ENCODE measurements at places on chromosomes 2 and 18. TPM values are rescaled to one million over a fixed set of nuclear protein-coding genes. Genes with fewer than 3 reads are reported as not detected.

STAMBP gene
- total RNA-seq = 34.6 TPM

MOGAT1 gene
- not detected for total RNA-seq

PSTPIP2 gene
- total RNA-seq = 4.5 TPM

KIAA2012 gene
- not detected for total RNA-seq

LOXL3 gene
- 58.1 TPM for total RNA-seq

GMCL1 gene
- total RNA-seq = 16.1 TPM

ITGA4 gene
- 5.7 TPM for total RNA-seq

NEURL3 gene
- not detected for total RNA-seq

- no peak for DNase-seq
Observed at GRCh38 chr18:52723550-52723970, 383.6 kb downstream of the DCC start.

DNA sequence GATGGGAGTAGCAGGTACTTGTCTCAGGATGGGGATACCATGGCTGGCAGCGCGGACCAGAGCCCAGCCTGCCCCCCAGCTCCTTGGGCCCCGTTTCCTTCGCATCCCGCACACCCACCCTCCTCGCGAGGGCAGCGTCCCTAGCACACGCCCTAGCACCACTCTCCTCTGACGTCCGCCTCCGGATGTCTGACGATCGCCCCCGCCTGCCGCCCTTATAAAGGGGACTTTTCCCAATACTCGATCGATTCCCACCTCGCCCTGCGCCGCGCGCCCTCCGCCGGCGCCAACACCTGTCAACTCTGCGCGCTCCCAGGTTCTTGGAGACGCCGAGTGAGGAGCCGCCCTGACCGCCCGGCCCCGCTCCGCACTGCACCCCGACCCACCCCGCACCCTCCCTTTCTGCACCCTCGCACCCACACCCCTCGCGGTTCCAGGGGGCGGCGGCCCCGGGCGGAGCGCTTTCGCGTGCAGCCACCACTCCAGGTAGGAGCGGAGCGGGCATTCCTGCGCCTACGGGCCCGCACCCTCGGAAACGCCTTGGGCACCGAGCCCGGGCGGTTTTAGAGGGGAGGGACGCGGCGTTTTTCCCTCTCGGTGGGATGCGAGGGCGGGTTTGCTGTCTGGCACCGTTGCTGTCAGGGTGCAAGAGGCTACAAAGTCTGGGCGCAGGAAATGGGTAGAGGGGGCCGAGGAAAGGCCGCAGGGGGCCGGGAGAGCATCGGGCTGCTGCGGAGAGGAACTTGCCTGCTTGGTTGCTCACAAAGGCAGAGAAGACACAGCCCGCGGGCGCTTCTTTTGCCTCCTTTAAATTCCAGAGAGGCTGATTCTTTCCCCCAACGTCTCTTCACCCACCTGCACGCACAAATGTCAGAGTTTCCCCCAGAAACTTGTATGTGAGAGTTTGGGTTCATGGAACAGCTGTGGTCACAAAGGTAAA lies at the start of gene SLC5A7:
SLC5A7 (plus strand) TSS at position 247 of the 940 bp plus-strand sequence. CDS start 1,632 bp downstream, outside the sequence.
- DNase-seq = no peak

DNA sequence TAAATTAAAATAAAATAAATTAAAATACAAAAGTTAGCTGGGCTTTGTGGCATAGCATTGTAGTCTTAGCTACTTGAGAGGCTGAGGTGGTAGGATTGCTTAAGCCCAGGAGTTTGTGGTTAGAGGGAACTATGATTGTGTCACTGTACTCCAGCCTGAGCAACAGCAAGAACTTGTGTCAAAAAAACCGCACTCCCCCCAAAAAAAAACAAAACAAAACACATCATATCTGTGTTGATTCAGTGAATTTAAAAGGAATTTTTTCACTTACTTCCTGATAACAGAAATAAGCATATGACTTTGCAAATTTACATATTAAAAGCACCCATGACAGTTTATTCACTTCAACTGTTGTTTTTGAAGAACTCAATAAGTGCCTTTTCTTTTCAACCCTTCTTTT lies 68.1 kb upstream of the PELI1 start:
- no peak for DNase-seq

GRCh38 chr2:153105829-153106578 lies 372.6 kb downstream of the RPRM start:
- no peak for DNase-seq

DNA sequence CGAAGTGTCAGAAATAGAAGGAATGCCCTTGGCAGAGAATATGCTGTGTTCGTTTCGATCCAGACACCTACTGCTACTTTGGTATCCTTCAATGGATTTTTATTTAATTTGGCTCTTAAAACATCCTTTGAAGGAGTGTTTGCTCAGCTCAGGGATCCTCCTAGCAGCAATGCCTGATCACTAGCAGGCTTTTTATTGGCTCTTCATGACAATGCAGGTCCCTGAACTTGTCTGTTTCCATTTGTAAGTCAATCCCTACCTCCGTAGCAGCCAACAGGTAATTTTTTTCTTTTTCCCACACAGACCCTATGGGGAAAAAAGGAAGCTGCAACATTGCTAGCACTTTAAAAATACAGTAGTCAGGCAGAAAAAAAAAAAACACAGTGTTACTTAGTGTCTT lies 366.2 kb upstream of the LRRTM1 start:
- DNase-seq = no peak

GRCh38 chr18:3171631-3172030 lies 48.1 kb downstream of the MYOM1 start:
- DNase-seq = no peak

DNA sequence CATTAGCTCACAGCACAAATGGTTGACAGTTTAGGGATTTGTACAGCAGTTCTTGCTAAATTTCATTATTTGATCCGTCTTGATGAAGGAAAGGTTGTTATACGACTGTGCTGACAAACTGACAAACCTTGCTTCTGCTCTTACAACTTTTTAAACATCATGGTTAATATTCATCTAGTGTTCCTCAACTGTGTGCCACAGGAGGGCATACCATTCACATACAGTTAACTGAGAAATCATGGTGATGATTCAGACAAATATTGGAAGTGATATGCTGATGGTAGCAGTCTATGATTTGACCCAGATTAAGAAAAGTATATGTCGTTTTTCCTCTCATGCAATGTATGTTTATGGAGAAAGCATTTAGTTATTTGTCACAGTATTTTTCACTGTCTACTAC lies 129.8 kb upstream of the FSIP2 start:
- no peak for DNase-seq

- DNase-seq = no peak
Observed at GRCh38 chr2:126475031-126475430, 180.9 kb upstream of the GYPC start.

- peak; percentile 75 for DNase-seq
Observed at GRCh38 chr18:77111951-77112746, 20.4 kb downstream of the MBP start.

DNA sequence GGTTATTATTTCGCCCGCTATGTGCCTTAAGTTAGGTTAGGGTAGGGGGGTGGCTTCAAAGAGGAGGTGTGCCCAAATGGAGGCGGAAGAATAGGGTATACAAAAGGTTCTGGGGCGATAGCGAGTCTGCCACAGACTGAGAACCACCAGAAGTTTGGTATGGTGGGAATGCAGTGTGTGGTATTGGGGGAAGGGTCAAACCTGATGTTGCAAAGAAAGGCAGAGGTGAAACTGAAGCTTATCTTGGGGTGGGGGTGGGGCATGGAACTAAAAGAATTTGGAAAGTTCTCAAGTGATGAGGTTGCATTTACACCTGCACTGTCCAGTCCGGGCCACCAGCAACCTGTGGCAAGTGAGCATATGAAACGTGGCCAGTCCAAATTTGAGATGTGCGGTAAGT lies 11.8 kb upstream of the CCBE1 start:
- DNase-seq = no peak

GRCh38 chr18:54003195-54003594 lies 221.3 kb downstream of the MBD2 start:
- no peak for DNase-seq

GRCh38 chr2:26632624-26633185 lies 8.5 kb downstream of the CIB4 start:
- DNase-seq = no peak

DNA sequence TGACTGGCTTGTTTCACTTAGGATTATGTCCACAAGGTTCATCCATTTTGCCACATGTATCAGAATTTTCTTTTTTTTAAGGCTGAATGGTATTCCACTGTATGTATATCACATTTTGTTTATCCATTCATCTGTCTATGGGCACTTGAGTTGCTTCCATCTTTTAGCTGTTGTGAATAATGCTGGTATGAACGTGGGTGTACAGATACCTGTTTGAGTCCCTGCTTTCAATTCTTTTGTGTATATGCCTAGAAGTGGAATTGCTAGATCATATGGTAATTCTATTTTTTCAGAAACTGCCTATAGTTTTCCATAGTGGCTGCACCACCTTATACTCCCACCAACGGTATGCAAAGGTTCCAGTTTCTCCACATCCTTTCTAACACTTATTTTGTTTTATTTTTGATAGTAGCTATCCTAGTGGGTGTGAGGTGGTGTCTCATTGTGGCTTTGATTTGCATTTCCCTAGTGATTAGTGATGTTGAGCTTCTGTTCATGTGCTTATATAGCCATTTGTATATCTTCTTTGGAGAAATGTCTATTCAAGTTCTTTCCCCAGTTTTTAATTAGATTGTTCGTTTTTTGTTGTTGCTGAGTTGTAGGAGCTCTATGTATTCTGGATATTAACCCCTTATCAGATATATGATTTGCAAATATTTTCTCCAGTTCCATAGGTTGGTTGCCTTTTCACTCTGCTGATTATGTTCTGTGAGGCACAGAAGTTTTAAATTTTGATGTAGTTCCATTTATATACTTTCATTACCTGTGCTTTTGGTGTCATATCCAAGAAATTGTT lies 40.7 kb downstream of the TTC39C start:
- no peak for DNase-seq

GRCh38 chr2:47437287-47437686 lies 34.3 kb downstream of the MSH2 start:
- DNase-seq = no peak

- DNase-seq = no peak
Observed at GRCh38 chr2:88201811-88202169, 31.6 kb downstream of the THNSL2 start.
